CD4-positive, alpha-beta T cell treated with Interleukin-6 for 4 hours (primary cell): ENCODE measurements at places on chromosomes 4 and X.

DNA sequence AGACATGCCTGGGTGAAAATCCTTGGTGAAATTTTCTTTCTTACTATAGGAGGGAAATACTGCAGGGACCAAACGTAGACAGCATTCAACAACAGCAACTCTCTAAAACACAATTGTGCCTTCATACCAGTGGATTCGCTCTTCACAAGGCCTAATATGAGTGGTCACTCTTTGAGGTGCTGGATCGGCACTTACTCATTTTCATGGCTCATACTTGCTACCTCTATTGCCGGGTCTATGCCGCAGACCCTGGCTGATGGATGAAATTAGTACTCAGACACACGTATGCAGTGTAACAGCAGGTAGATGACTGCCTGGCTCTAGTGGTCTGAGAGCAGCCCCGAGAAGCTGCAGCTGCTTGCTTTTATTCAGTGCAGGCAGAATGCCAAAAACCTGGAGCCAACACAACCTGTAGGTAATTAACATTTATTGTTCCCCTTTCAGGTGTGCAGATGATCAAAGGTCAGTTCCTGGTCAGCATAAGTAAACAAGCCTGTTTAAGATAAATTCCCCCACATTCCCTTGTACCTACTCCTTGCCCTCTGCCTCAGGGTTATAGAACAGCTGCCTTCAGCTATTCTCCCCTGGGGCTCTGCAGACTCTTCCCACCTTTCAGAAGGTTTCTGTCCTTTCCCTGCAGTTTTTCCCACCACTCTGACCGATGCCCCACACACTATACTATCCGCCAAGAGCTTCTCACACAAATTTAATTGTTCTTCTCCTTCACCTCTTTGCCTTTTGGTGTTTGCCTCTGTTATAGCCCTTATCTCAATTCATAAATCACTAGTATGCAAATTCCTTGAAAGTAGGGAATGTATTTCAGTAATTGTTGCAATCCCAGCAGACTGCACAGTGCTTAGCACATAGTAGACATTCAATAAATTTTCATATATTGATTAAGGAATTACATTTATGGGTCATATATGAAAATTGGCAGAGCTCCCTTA, 210.0 kb downstream of the SPANXN3 start:
- no peak for DNase-seq

GRCh38 chr4:73891739-73892405, 22.7 kb downstream of the CXCL1 start:
- DNase-seq: no peak

- no peak for DNase-seq
Measured at GRCh38 chr4:1395941-1396805, 10.1 kb downstream of the NKX1-1 start.

GRCh38 chrX:7115557-7115956, 32.0 kb upstream of the STS start:
- no peak for DNase-seq

- DNase-seq: peak; percentile 78
Measured at GRCh38 chrX:132218100-132218812, 991 bp downstream of the RAP2C start.

GRCh38 chr4:19739101-19739651, 512.5 kb upstream of the SLIT2 start:
- DNase-seq: no peak

DNA sequence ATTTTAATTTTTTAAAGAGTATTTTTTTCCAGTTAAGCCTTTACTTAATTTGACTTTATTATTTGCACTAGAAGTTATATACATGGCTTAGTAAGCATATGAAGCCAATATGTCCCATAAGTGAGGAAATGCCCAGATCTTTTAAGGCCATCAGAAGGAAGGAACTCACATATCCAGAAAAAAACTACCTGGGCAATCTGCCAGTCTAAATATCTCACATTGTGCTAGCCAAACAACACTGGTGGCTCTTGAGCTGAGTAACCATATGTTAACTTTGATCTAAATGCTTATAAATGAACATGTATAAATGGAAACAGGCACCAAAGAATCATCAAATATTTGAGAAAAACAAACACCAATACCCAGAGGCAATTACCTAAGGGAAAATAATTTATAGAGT, 138.6 kb upstream of the APOOL start:
- no peak for DNase-seq

DNA sequence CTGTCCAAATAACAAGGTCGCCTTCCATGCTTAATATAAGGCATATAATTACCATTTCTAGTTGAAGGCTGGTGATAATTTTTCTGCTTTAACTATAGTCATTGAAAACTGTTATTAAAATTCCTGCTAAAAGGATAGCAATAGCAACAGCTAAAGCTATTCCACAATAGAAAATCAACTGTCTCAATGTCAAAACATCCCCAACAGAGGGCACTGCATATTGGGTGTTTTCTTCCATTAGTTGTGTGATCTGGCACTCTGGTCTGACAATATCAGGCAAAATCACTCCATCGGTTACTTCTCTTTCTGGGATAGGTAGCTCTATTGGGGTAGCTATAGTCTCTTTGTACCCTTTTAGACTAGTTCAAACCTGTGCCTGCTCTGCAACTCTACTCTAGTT, 53.5 kb downstream of the TMPRSS11F start:
- no peak for DNase-seq

- DNase-seq: no peak
Measured at GRCh38 chrX:11261260-11261659, 32.0 kb upstream of the AMELX start.

DNA sequence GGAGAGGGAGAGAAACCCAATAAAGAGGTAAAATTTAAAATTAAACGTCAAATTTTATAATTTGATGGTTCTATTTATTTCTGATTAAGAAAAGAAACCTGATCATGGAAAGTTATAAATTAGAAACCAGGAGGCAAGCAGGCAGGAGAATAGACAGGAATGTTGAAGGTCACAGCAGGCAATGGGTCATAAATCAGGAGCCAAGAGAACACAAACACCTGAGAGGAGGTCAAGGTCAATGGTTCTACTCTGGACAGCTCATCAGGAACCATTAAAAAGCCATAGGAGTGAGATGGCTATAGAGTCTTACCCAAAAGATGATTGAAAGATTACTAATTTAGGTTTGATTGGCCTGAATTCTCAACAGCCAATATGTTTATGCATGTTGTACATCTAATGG, 126.9 kb upstream of the HCCS start:
- DNase-seq: no peak

GRCh38 chr4:186726426-186727168, 2.9 kb upstream of the FAT1 start:
- DNase-seq: no peak

DNA sequence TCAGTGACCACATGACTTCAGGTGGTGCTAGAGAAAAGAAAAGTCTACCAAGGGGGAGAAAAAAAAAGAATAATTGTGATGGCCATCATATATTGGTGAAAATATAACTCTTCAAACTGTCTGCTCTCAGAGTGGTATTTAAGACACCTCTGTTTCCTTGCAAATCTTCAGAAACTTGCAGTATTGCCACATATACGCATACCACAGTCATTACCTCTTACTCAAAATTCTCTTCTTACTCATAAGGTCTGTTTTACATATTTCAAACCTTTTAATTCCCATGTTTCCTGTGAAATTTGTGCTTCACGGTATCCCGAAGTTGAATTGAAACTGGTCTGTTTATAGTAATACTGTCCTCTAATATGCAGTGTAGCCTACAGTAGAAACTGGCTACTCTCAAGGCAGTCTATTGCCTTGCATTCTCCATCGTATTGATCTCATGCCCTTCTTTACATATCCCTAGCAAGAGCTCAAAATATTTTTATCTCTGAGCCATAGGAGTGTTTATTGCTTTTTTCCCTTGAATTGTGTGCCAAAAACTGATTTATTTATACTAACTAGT, 34.7 kb upstream of the LHFPL1 start:
- no peak for DNase-seq

GRCh38 chrX:42978655-42979379, 200.9 kb upstream of the PPP1R2C start:
- no peak for DNase-seq

GRCh38 chr4:47855350-47855749, 17.5 kb upstream of the CORIN start:
- DNase-seq: no peak

DNA sequence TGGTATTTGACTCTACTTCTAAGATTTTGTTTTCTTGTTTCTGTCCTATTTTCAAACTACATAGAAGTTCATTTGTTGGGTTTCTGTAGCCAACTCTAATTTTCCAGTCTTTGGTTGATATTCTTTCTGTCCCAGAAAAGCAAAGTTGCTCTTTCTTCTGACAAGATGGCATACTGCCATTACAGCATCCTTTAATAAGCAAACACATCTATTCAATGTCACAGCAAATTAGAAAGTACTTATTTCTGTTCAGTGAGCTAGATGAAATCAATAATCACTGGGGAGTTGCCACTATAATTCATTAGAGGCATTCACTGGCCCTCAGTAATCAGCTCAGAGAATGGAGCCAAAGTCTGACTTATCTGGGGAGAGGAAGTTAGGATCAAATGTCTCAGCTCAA, 1258.0 kb upstream of the IGFBP7 start:
- DNase-seq: no peak

- DNase-seq: no peak
Measured at GRCh38 chr4:106601519-106601918, 232.9 kb upstream of the GIMD1 start.

DNA sequence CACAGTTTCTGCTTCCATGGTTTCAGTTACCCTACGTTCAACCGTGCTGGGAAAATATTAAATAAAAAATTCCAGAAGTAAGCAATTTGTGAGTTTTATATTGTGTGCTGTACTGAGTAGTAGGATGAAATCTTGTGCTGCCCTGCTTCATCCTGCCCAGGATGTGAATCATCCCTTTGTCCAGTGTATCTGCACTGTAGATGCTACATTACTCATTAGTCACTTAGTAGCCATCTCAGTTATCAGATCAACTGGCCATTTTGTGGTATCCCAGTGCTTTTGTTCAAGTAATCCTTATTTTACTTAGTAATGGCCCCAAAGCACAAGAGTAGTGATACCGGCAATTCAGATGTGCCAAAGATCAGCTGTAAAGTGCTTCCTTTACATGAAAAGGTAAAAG, 97.9 kb downstream of the COX18 start:
- DNase-seq: no peak

DNA sequence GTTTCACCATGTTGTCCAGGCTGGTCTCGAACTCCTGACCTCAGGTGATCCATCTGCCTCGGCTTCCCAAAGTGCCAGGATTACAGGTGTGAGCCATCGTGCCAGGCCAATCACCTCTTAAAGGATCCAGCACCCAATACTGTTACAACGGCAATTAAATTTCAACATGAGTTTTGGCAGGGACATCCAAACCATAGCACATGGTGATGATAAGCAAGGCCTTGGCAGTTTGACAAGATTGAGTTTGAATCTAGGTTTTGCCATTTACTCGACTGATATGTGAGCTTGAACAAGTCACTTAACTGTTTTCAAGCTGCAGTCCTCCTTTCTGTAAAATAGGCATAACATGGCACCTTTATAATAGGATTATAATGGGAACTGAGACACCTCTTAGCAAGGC, 84.1 kb downstream of the GPR82 start:
- no peak for DNase-seq

DNA sequence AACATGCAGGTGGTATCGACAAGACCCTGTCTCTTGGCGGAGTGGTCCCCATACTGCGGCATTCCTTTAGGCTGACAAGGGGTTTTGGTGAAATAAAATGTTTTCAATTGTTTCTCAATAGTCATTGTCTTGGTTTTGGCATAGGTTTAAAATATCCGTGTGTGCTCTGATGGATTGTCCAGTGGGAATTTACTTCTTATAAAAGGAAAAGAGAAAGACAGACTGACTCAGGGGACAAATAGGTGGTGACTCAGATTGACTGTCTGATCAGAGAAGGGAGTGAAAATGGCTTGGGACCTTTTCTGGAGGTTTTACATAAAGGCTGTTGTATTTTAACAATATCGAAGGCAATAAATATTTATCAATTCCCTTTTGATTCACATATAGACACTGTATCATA, 129.8 kb downstream of the SORBS2 start:
- no peak for DNase-seq

GRCh38 chrX:56783450-56783831, 54.4 kb downstream of the NBDY start:
- peak; percentile 88 for DNase-seq

GRCh38 chrX:16558489-16558888, 91.5 kb upstream of the S100G start:
- DNase-seq: no peak

- peak; percentile 39 for DNase-seq
Measured at GRCh38 chrX:11724122-11725017, 33.7 kb upstream of the MSL3 start.

DNA sequence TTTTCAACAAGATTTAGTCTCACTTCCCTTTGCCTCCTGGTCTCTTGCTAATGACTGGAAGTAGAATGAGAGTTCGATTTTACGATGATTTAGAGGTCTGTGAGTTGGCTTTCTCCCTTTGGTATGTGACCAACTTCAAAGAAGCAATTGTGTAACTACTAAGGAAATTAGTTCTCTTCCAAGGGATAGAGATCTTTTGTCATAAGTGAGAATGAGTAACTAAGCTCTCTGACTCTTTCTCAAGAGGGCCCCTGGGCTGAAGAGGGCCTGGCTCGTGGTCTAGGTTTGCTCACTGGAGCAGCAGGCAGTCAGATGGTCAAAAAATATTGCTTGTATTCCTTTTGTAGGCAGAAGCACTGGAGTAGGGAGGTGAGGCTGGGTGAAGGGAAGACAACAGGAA, 176.3 kb downstream of the ENOX2 start:
- no peak for DNase-seq

DNA sequence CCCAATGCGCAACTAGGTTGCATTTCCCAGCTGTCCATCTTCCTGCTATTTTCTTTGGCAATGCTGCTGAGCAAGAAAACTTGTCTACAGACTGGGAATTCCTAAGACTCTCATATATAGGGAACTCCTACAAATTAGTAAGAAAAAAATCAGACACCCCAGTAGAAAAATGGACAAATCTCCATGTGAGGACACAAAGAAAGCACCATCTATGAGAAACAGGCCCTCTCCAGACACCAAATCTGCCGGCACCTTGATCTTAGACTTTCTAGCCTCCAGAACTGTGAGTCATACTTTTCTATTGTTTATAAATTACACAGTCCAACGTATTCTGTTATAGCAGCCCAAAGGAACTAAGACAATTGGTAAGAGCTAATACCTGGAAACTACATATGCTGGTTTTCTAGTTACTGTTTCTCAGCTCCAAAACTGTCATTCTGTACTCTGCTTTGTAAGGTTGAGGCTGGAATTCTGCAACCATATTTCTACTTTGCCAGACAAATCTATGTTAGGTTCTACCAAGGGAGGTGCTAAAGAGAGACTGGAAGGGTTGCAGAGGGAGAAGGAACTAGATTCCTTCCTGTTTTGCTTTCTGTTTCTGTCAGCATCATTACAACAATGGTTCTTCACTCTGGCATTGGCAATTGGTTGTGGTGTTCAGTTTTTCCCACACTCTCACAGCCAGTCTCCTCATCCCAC, 35.7 kb upstream of the FAM241A start:
- DNase-seq: no peak
